ENCODE measurements at places on chromosomes 13 and 19.
A peak's percentile ranks its signal among the peaks of the same experiment; 100 is the strongest.

GRCh38 chr13:60288569-60288968 is 108.5 kb upstream of the TDRD3 start:
- no peak for DNase-seq

- no peak for DNase-seq
Observed at GRCh38 chr19:33988601-33989000, 183.7 kb upstream of the LSM14A start.

GRCh38 chr13:94400874-94401273 is 78.6 kb downstream of the DCT start:
- DNase-seq = no peak

DNA sequence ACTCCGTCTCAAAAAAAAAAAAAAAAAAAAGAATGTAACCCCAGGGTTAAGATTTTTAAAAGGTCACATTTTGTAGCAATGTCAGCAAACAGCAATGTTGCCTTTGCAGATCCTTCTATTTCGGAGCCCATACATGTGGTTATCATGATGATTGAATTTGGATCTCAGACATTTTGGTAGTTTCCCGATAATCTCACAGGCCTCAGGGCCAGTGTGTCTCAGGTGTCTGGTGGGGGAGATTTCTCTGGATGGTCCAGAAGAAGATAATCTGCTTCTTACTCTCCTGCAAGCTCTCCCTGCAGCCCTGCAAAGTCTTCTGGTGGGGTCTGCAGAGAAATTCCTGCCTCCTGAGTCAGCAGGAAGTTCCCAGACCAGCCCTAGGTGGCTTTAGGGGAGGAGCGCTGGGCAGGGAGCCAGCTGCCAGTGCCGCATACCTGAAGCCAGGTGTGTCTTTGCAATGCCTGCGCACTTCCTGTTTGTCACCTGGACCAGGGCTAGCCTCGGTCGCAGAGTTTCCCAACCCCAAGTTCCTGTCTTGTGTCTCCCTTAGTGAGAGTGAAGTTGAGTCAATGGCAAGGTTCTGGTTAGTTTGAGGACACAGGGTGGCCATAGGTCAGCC is 1.4 kb downstream of the SH2D3A start:
- no peak for DNase-seq

GRCh38 chr13:105139380-105140285 is 1395.8 kb downstream of the EFNB2 start:
- DNase-seq = peak; percentile 66

DNA sequence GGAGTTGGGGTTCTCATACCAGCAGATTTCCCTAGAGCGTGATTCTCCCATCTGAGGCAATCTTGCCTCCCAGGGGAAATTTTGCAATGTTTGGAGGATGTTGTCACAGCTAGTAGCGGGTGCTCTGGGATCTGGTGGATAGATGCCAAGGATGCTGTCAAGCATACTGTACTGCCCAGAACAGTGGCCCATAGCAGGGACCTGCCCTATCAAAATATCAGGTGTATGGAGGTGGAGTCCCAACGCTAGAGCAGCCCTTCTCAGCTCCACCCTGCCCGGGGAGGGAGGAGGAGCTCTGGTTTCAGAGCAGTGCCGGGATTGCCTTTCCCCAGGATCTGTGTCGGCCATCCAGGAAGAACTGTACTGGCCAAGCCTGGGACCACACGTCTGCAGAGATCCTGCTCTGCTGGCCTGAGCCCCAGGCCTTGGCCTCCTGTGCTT is 10.9 kb upstream of the QTRT1 start:
- DNase-seq = no peak

- DNase-seq = no peak
Observed at GRCh38 chr13:29805994-29806979, 44.1 kb downstream of the UBL3 start.

DNA sequence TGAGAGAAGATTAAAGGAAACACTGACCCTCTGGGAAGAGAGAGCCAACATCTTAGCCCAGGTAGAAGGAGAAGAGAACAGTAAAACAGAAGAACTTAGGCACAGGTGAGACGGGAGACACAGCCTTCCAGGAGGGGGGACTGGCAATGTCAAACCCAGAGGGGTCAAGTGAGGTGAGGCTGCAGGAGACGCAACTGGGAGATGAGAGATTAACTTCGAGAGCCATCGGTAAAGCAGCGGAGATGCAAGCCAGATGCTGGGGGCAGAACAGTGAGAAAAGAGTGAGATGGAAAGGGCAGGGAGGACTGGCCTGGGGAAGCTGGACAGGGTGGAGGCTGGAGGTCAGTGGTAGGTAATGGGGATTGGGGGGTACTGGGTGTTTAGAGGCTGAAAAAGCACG is 5.2 kb downstream of the INSR start:
- DNase-seq = no peak

- no peak for DNase-seq
Observed at GRCh38 chr19:1282588-1283206, 3.0 kb upstream of the EFNA2 start.

DNA sequence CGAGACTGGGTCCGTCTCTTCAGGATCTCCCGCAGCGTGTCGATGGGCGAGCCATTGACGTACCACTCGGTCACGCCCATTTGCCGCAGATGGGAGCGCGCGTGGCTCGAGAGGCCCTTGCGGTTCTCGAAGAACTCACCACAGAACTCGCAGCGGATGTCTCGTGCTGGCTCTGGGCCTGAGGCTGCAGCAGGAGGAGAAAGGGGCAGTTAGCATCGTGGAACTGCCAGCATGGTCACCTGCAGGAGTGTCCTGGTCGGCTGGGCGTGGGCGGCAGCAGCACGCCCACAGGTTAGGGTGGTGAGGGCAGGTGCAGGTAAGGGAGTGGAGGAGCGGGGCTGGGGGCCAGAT is 8.5 kb upstream of the AKAP8L start:
- no peak for DNase-seq

GRCh38 chr13:99260216-99260615 is 2.0 kb upstream of the GPR18 start:
- no peak for DNase-seq

- no peak for DNase-seq
Observed at GRCh38 chr13:30446126-30446500, 19.6 kb downstream of the HMGB1 start.

GRCh38 chr19:37979547-37980082 is 72.6 kb downstream of the SIPA1L3 start:
- no peak for DNase-seq

All from posterior cingulate gyrus (tissue), 11 donors.